ENCODE measurements at places on chromosomes 11 and 22.

DNA sequence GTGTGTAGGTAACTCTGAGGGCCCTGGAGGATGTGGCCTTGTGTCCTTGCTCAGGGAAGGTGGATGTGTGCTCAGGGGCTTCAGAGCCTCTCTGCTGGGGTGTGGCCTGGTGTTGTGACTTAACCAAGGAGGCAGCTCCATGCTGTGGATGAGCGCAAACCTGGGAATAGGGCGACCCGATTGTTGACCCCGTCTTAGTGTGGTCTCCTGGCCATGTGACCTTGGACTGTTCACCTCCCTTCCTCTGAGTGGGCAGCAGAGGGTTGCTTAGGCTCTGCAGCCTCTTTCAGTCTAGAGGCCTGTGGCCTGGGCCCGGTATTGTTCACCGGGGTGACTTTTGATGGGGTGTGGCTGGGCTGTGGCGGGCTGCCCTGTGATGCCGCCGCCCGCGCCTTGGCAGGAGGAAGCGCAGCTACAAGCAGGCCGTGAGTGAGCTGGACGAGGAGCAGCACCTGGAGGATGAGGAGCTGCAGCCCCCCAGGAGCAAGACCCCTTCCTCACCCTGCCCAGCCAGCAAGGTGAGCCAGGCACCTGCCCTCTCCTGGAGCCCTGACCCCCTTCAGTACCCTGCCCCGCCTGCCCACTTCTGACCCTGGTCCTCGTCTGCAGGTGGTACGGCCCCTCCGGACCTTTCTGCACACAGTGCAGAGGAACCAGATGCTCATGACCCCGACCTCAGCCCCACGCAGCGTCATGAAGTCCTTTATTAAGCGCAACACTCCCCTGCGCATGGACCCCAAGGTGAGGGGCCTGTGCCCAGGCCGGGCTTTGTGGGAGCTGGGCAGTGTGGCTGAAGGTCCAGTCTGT lies 16.7 kb downstream of the INCENP start:
- no peak for DNase-seq

GRCh38 chr11:58905721-58906547 lies 33.4 kb upstream of the GLYATL1 start:
- DNase-seq, result peak; percentile 84

DNA sequence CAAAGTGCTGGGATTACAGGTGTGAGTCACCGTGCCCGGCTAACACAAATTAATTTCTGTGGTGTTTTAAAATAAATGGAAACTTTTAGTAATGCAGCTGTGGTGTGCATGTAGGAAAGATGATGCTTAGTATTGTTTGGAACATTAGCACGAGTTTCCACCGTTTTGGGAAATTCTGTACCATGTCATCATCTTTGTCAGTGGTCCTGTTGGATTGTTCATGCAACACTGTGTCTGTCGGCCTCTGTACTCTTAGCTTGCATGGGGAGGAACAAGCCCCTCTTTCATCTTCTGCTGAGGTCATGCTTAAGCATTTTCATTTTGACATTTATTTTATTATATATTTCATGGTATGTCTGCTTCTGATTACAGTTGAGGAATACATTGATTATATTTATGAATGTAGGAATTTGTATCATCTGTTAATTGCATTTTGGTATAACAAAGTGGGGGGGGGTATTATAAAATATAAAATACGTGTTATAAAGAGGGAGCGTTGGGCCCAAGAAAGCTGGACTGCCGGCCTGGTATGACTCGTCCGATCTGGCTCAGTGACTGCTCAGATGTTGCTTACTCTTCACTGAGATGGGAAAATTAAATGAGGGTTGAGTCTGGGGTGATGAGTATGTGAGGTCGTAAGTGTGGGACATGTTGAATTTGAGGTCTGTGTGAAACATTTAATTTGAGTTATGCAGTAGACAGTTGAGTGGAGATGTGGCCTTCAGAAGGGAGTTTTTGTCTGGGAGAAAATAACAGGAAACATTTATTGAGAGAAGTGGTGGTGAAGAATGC lies 28.7 kb downstream of the CECR2 start:
- no peak for DNase-seq

GRCh38 chr11:266676-267439 lies 11.3 kb upstream of the NLRP6 start:
- DNase-seq, result peak; percentile 32

GRCh38 chr11:116263019-116263418 lies 509.8 kb downstream of the BUD13 start:
- peak; percentile 38 for DNase-seq

- DNase-seq, result no peak
These were observed 2.0 kb downstream of the NUP98 start for GRCh38 chr11:3795131-3796001.

DNA sequence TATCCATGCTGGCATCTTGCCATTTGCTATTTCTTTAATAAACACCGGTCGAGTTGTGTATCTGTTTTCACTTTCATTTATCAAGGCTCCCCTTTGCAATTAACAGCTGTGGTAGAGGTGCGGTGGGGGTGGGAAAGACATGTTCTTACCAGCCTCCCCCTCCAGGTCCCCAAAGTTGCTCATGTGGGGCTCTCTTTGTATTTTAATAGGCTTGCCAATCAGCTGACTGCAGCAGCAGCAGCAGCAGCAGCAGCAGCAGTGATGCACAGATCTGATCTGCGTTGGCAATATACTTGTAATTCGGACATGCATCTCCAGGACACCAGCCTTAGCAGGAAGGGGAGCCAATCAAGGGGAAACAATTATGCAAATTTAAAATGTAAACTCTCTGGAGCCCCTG lies 40.3 kb upstream of the E2F8 start:
- DNase-seq, result no peak

- no peak for DNase-seq
These were observed 33.4 kb downstream of the ARHGAP1 start for GRCh38 chr11:46667043-46667481.

DNA sequence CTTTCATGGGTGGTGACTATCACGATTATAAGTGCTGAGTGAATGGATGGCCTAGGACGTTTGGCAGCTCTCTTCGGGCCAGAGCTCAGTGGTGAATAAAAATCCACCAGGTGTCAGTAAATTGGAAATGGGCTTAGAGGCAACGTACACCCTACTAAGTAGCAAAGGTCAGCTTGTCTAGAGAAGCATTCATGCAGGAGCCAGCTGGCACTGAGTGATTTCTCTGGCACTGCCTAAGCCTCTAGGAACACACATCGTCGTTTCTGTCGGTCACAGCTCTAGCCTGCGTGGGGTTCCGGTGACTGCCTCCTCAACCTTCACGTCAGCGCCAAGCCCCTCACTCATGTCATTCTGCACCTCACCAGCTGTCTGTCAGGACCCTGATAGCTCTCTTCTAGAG lies 192.4 kb upstream of the NTM start:
- DNase-seq, result no peak

DNA sequence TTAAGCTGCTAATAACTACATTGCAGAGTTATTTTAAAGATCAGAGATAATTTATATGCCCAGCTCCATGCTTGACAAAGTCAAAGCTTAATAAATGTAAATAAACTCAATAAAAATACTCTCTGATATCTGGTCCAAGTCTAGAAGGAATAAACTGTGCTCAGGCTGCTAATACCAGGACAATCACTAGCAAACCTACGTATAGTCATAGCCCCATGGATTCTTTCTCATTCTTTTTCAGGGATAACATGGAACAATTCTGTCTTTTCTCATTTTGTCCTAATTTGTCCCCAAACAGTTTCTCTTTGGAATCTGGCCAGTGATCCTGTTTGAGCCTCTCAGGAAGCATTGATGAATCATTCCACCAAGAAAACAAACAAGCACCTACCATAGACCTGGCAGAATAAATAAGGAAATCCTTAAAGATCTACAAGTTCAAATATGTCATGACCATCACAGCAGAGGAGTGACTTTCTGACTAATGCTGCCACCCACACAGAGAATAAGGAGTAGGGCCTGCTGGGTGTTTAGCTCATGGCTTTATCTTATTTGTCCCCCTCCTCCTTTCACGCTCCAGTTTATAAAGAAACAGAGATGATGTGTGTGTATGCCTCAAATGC lies 14.1 kb upstream of the B3GNT6 start:
- DNase-seq, result no peak

GRCh38 chr11:128632141-128632791 lies 44.9 kb upstream of the ETS1 start:
- DNase-seq, result peak; percentile 34

GRCh38 chr11:63840356-63841060 lies 1.6 kb downstream of the MARK2 start:
- no peak for DNase-seq

GRCh38 chr11:9170450-9170849 lies 79.1 kb upstream of the SCUBE2 start:
- DNase-seq, result no peak

- no peak for DNase-seq
These were observed 48.9 kb downstream of the ST14 start for GRCh38 chr11:130208241-130209127.

DNA sequence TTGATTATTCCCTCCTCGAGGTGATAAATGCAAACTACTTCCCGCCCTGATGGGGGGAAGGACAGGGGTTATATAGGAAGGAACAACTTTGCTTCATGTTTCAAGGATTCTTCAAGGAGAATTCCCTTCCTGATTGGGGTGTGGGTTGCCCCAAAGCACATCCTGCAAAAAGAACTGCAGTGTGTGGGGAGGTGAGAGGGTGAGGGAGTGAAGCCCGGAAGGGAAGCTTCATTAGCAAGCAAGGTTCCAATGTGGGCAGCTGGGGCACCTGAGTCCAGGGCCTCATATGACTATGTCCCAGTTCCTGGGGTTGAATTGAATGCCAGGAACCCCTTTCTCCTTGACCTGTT lies 326.0 kb downstream of the MN1 start:
- DNase-seq, result no peak

DNA sequence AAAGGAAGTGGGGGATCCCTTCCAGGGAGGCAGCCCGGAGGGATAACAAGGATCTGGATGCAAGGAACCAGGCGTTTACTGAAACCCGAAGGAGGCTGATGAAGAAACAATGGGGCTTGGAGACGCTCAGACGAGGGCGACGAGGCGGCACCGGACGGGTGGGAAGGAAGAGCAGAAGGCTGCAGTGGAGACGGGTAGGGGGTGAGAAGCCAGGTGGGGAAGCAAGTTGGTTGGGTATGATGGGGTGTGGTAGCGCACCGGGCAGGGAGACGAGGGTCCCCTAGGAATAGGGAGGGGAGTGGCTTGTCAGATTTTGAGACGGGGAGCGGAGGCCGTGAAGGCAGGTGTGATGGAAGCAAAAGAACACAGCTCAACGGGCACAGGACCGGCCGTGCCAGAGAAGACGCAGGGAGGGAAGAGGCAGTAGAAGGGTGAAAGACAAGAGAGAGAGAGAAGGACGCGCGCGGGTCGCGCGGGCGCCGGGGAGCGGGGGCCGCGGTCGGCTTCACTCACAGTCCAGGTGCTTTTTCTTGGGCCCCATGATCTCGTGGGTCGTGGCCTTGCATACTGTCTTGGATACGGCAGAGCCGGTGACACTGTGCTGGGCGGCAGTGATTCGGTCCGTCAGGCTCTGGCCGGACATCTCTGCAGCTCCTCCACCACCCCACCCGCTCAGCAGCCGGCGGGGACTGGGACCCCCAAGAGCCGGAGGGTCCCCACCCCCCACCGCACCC lies 579 bp downstream of the PICALM start:
- DNase-seq, result peak; percentile 52

DNA sequence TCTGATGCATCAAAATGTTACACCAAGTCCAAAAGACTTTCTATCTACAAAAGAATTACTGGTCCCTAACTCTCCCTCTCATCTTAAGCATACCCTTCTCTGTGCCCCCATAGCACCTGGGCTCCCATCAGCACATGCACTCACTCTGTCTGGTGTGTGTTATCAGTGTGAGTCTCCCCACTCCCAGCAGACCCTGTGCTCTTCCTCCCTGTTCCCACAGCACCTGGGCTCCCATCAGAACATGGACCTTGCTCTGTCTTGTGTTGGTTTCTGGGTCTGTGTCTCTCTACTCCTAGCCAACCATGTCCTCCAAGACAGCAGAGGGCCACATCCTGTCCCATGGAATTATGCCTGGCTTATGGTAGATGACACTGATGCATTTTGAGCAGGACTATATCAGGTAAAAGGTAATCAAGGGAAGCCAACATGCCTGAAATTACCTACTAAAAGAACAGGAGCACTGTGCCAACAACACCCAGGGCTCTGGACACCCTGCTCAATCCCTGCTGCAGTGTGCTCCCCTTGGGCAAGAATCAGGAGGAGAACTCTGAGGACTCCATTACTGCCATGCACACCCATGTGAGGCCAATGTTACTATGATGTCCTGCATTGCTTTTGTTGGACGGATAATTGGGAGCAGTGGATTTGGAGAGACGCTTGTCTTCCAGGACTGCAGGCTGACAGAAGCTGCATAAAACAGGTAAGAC lies 34.3 kb downstream of the GAB4 start:
- no peak for DNase-seq

DNA sequence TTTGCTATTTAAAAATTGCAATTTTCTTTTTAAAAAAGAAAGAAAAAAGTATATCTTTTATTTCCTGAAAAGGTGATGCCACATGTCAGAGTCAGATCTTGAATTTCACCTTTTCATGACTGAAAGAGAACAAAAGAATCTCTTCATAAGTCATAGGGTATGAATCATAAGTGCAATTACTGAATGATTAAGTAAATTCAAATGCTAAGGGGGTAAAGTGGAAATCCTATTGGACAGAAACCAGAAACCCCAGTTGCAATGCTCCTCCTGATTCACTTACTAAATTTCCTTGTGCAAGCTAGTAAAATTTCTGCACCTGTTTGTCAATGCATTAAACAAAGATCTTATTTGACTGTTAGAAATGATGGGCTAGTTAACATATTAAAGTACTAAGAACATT lies 8.2 kb upstream of the PRRG4 start:
- DNase-seq, result no peak

DNA sequence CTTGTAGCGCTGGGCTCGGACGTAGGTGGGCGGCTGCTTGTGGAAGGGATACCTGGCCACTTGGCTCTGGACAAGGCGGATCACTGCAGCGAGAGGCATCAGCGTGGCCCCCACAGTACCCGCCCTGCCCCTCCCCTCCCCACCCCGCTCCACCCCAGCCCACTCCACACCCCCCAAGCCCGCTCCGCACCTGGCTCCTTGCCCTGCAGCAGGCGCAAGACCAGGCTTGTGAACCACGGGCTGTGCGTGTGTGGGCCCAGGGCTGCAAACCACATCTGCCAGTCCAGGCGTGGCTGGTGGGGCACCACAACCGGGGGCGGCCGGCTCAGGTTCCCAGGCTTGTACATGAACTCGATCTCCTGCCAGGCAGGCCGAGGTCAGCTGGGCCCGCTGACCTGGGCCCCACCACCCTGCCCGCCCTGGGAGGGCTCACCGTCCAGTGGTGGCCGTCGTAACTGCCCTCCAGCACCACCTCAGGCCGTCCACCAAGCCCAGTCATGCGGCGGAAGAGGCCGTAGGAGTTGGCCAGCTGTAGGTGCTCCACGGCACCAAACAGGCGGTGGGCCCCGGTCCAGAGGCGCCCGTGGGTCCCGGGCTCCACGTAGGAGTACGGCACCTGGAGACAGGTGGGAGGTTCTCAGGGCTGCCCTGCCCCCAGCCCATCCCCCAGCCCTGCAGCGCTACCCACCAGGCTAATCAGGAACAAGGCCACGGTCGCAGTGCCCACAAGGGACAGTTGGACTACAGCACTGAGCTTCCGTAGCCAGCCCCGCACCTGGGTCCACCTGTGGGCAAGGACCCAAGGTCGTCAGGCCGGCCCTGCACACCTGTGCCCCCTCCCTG lies 2.9 kb downstream of the LMF2 start:
- no peak for DNase-seq

Data from Ammon's horn (tissue), 1 donor.